Common myeloid progenitor, CD34-positive (primary cell): ENCODE measurements at places on chromosomes 12 and 14.

GRCh38 chr12:118618695-118619094, 242.3 kb downstream of the SUDS3 start:
- no peak for DNase-seq

GRCh38 chr12:115149279-115149678, 465.3 kb upstream of the TBX3 start:
- DNase-seq, result no peak

DNA sequence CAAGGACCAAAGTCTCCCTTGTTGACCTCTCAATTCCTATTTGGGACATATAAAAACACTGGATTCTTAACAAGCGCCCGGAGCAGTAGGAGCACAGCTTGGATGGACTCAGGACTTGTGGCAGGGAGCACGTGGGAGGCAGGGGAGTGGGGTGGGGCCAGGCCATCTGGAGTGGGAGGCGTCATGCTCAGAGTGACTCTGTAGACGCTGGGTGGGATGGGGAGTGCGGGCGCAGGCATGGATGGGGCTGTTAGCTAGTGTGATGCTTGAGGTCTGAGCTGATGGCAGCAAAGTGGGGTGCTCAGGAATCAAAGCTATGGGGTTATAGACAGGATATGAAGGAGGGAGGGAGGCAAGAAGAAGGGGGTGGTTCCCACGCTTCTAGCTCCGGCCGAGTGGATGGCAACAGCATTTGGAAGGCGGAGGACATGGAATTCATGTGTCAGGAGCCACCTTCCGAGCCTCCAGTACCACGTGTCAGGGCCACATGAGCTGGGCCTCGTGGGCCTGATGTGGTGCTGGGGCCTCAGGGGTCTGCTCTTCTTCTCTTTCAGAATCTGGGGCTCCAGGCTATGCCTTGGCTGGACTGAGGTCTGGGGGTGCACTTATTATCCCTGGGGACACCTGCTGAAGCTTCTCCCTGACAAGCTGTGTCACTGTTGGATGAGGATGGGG, 26.2 kb downstream of the MEG3 start:
- DNase-seq, result no peak

GRCh38 chr12:79659961-79660431, 30.8 kb downstream of the PAWR start:
- DNase-seq, result no peak

DNA sequence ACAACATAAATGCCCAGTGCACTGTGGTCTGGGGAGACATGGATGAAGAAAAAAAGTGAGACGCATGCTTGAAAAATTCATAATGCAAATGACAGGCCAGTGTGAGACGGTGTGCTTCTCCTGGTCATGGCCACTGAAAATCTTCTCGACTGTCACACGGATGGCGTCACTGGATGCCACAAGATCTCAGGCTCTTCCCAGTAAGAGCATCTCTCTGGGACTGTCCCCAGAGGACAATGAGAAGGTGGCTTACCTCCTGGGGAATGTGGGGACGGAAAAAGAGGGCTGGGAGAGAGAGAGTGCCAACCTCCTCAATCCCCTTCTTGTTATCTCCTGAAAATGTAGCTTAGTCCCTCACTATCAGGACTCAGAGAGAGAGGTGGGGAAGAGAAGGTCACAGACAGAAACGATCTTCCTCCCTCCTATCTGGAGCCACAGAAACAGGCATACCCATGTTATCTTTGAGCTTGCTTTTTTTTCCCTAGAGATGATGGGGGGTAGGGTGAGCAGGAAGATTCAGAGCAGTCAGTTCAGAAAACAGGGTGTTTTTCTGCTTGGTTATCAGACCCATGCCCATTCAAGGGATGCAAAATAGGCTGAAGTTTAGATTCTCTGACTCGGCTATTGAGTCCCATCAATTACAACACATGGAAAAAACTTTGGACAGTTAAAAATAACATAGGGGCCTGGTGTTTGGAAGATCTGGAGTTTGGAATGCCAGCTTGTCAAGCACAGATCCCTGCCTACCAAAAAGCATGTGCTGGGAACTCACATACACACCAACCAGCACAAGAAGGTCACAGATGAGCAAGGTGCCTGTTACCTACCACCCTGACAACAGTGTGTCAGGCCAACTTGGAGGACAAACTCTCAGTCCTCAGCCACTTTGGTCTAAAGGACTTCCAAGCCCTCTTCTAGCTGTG, 24.2 kb downstream of the DPF3 start:
- no peak for DNase-seq

GRCh38 chr12:69119770-69120169, 119.6 kb upstream of the CPSF6 start:
- DNase-seq, result no peak

GRCh38 chr14:69471916-69472315, 12.6 kb upstream of the PLEKHD1 start:
- DNase-seq, result no peak

DNA sequence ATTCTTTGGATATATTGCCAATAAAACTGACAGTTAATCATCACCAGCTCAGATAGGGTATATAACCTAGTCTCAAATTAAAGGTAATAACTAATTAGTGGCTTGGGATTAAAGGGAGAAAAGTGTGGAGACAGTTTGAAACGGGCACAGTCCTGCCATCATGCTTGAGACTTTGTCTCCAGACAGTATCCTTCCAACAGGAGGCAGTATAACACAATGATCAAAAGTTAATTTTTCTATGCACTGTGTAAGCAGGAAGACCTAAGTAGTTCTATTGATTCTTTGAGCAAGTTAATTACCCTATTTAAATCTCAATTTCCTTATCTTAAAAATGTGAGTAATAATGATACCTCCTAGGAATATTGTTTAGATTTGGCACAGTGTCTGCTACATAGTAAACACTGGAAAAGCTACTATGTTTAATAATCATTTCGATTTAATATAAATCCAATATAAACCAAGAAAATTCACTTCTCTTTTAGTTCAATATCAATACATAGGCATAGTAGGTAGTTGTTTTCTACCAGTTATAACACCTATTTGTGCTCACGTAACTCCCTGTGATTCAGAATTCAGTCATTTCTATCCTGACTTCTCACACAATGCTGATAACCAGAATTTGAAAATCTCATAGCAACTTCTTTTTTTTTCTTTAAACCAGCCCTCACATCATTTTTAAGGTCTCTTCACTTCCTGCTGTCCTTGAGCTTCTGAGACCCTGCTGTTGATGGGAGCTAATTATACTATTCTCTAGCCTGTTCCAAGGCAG, 53.7 kb downstream of the GALNT4 start:
- peak; percentile 77 for DNase-seq

GRCh38 chr14:21101802-21102413, 1.0 kb downstream of the TMEM253 start:
- no peak for DNase-seq

- DNase-seq, result no peak
These were observed 17.1 kb downstream of the RBM23 start for GRCh38 chr14:22901799-22902198.

DNA sequence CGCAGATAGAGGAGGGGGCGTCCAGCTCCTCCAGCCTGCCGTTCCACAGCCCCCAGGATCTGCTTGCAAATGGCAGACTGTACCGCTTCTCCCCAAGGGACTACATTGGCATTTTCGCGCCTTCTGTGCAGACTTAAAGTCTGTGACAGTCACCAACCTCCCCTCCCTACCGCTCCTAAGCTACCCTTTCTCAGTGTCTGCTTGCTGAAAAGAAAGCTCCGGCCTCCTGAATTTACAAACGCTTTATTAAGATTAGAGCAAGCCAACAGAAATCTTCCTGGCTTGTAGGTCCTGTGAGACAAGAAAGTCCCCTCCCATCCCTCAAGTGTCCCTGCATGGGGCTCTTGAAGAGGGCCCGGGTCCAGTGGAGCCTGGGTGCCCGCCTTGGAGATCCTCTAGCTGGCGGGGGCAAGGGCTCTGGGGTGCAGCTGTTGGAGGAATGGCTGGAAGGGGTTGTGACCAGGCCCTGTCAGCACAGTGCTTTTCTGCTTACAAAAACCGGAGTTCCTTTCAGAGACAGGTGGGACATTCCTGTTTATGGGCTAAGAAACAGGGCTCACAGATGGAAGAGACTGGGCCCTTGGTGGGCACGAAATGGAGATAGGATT, 2.8 kb upstream of the DLK1 start:
- DNase-seq, result no peak

DNA sequence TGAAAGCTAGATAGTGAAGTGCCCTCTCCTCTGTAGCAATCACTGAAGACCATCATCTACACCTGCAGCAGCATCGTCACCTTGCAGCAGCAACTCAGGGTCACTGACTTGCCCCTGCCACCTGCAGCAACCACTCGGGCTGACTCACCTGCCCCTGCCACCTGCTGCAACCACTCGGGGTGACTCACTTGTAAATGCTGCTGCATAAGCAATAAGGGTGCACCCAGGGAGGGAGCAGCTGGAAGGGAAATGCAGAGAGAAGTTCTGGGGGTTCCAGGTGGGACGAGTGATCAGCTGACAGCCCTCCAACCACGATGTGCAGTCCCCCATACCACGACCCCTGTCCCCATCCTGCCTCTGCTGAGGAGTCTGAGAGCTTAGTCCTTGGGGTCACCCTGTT, 357.1 kb upstream of the SFSWAP start:
- peak; percentile 5 for DNase-seq

GRCh38 chr12:130849561-130850417, 10.7 kb upstream of the STX2 start:
- DNase-seq, result no peak

DNA sequence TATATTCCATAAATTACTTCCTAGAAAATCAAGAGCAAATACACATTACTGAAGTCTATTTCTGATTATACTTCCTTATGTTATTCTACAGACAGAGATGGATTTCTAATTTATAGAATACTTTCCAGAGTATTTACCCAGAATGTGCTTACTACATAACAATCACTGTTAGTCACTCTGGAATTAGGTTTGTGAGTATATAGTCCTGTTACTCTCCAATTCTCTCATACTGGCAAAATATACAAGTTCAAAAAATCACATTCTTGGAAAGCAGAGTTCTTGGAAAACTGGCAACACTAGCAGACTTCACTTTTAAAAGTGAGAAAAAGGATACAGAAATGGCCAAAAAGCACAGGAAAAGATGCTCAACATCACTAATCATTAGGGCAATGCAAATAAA, 7.3 kb downstream of the PPP2R5E start:
- DNase-seq, result no peak

DNA sequence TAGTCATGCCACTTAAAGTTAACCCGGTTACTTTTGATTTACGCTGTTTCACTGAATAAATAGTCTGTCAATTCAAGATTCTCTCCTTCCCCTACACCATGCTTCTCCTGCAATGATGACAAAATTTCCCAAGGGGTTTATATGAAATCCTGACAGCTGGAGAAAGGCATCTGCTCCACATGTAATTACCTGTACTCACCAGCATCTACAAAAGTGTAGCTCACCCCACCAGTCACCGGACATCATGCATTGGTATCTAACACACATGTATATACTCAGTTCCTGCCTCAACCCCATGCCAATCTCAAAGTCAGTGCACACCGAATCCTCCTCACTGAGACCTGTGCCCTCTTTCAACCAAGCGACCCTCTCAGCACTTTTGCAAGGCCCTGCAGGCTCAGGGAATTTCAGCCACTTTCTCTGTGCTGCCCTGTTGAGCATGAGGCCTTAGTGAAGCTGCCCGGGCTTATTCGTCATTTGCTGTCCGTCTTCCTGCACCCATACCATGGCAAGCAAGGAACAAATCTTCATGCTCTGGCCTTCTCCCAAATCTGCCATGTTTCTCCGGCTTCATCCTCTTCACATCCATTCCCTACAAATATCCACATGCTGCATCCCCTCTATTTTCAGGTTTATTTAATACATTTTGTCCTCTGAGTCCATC, 131.6 kb downstream of the SEC23A start:
- no peak for DNase-seq

DNA sequence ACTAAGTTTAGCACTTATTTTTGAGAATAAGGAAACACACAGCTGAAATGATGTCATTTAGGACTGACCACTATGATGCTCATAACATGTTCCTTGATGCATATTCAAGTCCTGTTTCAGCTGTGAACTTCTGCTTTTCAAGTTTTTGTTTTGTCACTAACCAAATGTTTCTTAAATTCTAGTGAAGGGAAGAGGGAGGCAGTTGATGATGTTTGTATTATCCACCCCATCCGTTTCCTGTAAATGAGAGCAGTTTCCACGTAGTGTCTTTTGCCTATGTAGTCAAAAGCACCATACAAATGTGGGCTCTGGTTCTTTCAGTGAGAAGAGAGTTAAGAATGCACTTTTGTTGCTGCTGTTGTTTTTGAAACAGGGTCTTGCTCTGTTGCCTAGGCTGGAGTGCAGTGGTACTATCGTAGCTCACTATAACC, 491.8 kb downstream of the PCNX1 start:
- DNase-seq, result peak; percentile 84

GRCh38 chr12:106114447-106115068, 24.2 kb downstream of the NUAK1 start:
- DNase-seq, result no peak

DNA sequence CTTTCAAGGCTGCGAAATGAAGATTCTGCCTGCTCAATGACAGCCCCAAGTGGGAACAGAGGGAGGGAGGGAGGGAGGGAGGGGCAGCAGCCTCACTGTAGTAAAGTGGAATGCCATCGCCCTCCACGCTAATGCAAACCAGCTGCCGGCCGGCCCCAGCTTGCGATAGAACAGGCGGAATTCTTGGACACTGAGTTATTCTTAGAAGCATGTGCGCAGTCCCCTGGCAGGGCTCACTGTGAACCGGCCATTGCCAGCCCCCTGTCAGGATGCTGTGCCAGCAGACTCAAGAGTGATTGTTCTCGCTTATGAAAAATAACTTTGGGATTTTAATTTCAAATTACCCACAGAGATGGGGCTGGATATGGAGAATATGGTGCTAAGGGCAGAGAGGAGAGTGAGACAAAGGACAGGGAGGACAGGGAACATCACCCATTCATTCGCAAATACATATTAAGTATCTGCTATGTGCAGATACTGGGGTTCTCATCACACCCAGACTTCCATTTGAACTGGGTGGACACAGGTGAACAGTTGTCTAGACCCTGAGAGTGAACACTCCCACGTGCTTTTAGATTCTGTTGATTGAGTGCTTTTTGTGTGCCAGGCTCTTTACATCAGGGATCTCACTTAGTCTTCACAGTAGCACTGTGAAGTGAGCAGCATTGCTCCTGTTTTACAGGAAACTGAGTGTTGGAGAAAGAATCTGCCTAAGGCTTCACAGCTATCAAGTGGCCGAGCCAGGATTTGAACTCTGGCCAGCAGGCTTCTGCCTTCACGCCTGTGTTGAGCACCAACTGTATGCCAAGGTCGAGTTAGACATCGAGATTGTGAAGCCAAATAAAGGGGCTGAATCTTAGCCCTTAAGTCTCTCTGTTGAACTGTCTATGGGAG, 192.9 kb downstream of the C12orf75 start:
- DNase-seq, result no peak

DNA sequence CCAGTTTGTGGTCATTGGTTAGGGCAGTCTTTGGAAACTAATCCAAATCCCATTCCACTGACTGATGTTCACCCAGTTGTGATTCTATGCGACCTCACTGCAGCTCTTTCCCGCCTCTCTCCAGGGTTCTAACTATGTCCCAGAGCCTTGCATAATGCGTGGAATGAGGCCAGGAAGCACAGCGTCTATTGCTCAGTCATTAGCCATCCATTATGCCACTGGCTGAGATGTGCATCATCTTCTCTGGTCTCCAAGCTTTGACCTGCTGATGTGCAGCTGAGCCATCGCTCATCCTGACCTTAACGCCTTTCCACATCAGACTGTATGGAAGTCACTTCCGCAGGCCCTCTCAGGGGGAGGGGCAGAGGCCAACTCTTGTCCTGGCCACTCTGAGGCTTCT, 115.4 kb upstream of the VRK1 start:
- no peak for DNase-seq

- DNase-seq, result no peak
These were observed 277.7 kb downstream of the GXYLT1 start for GRCh38 chr12:41866878-41867430.
